Osteocyte (in vitro differentiated cells): ENCODE measurements at places on chromosomes 1 and 21. TPM values are rescaled to one million over a fixed set of nuclear protein-coding genes. Genes with fewer than 3 reads are reported as not detected.

DNA sequence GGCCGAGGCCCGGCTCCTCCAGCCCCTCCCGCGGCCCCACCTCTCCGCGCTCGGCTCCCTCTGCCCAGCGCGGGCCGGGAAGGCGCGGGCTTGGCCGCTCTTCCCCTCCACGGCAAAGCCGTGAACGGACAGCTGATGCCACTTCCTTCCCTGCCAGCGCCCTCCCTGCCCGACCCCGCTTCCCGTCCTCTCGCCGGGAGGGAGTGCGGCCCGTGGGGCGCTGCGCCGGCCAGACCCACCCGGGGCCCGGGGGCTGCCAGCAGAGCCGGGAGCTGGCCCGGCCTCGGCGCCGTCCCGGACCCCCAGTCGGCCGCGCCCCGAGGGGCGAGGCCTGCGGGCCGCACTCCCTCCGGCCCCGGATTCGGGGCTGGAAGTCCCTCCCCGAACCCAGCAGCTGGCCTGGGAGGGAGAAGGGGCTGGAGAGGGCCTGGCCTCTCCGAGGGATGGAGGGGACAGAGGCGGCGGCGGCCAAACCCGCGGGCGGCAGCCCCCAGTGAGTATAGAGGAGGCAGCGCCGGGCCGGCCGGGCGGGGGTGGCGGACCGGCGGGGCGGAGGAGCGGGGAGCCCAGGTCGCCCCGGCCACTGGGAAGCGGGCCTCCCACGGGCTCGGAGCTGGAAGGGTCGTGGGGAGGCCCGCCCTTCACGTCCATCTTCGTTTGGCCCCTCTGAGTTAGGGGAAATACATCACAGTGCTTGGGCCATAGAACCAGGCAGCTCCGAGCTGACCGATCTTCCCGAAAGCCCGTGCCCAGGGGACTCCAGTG is at the start of gene KIAA1614:
TSS of gene KIAA1614 (plus strand) at position 97 of the 765 bp plus-strand sequence. CDS start at position 444, 347 bp downstream.
- DNase-seq: no peak

DNA sequence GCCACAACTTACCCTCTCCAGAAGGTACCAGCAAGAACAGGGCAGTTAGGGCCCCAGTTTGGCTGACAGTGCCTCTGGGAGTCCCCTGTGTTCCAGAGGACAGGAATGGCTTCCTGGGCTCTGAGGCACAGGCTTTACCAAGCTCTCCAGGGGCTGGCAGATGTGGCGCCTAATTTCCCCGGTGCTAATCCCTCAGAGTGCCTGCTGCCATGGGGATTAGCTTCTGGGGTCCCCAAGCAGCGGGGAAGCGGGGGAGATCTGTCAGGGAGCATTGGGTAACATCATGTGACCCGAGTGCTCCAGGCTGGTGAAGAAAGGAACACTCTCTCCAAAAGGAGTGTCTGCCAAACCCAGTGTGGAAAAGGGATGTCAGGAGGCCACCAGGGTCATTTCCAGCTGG is at the start of gene LACTBL1:
TSS of gene LACTBL1 (minus strand) at position 107 of the 400 bp plus-strand sequence. CDS start 550 bp downstream, outside the sequence.
- no peak for DNase-seq

DNA sequence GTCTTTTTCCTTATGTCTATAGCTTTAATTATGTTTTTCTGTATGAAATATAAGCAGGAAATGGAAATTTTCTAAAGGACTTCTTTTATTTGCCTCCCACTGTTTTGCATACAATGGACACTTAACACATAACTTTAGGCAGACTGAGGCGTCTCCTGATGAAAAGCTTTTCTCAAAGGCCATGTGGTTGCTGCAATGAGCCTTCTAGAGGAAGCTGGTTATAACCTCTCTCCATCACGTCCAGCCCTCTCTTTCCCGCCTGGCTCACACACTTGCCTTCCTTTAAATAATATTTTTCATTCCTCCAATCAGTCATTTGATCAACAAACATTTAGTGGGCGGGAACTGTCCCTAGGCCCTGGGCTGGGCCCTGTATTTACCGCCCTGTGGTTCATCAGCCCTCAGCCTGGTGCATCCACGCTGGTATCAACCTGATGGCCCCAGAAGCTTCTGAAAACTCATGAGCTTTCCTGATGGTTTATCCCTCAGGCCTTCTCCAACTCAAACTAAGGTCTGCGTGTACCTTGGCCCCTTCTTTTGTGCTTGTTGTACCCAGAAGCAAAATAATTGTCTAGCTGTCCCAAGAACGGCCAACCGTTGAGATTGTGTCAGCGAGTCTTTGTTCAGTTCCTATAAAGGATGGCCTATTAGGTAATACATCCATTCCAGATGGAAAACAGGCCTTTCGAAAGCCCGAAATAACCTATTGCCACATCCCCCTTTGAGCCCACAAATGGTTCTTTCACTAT is 75.3 kb upstream of the LYST start:
- DNase-seq: peak; percentile 38

DNA sequence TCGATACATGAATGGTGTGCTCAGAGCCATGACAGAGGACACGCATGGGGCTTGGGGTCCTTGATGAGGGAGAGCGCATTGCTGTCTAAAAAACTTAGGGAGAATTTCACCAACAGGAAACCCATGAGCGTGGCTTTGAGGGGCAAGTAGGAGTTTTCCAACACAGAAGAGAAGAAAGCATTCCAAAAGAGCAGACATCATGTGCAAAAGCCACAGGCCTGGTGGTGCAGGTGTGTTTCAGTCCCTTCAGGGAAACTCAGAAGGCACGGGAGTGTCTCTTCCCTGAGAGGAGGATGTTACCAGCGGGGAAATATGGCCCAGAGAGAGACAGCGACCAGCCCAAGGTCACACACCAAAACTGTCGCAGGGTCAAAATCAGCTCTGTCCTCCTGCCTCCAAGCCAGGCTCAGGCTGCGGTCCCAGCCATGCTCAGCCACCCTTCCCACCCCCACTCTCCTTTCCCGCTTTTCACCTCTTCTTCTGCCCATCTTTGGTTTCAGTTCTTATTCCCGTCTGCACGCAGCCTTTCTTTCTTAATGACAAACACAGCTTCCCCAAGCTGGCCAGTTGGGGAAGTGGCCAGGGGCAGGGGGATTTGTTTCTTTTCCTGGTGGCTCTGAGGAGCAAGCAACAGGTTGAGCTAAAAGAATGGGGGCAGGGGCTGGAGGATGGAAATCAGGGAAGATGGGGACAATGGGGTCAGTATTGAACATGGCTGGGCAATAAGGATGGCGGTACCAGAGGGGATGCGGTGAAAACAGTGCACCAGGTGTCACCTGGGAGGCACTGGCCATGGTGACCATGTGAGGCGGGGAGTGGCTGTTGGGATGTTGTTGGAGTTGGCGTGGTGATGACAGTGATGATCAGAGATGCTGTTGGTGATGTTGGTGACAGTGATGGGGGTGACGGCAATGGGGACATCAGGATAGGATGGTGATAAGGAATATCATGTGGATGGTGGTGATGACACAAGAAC is 10.3 kb downstream of the LAPTM5 start:
- DNase-seq: no peak

GRCh38 chr1:200365897-200366426 is 43.9 kb downstream of the ZNF281 start:
- DNase-seq: peak; percentile 21

DNA sequence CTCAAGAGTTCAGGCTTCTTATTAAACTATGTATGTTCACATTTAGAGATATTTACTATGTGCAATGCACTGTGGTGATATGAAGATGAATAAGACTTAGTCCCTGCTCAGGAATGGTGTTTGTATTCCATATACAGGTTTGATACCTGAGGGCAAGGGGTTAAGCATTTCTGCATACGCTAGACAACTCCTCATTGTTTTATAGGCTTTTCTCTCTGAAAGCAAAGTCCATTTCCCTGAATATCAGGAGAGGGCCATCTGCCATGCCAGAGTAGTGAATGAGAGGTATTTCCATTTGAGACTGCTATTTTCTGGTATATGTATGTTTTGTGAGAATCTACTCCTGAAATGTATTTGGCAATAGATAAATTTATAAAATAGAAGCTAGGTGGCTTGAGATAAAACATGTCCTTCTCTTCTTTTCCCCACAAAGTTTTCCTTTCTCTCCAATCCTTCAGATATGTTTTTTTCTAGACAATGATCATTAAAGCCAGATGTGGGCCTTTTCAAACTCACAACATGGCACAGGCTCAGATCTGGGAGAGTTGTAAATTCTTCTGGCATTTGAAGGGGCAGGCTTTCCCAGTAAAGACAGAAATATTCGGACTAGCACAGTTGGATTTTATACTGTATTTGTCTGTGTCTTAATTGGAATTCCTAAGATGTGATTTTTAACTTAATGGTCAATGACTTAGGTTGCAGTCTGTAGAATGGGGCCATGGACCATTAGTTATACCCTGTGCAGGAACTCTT is 73.3 kb upstream of the WDR26 start:
- no peak for DNase-seq

GRCh38 chr1:49293016-49293415 is 516.3 kb upstream of the BEND5 start:
- no peak for DNase-seq

GRCh38 chr1:82162486-82163420 is 362.0 kb downstream of the ADGRL2 start:
- no peak for DNase-seq

- DNase-seq: peak; percentile 40
Measured at GRCh38 chr1:30423570-30423969, 299.8 kb downstream of the MATN1 start.

DNA sequence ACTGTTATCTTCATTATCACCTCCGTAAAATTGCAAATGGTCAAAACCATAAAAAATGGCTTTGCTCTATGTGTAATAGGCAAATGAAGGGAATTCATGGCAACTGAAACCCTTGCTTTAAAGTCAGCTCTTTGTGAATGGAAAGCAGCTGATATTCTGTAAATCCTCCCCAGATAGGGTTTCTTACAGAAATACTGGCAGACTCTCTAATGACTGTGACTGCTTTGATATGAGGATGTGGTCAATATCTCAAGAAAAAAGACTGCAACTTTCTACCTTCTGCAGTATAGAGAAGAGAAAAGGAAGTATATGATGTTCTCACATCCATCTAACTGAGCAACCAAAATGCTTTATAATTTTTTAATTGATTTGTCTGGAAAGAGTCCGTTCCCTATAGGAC is 193.1 kb downstream of the ST6GALNAC3 start:
- DNase-seq: no peak

- DNase-seq: no peak
Measured at GRCh38 chr1:216224233-216224632, 199.0 kb downstream of the USH2A start.

DNA sequence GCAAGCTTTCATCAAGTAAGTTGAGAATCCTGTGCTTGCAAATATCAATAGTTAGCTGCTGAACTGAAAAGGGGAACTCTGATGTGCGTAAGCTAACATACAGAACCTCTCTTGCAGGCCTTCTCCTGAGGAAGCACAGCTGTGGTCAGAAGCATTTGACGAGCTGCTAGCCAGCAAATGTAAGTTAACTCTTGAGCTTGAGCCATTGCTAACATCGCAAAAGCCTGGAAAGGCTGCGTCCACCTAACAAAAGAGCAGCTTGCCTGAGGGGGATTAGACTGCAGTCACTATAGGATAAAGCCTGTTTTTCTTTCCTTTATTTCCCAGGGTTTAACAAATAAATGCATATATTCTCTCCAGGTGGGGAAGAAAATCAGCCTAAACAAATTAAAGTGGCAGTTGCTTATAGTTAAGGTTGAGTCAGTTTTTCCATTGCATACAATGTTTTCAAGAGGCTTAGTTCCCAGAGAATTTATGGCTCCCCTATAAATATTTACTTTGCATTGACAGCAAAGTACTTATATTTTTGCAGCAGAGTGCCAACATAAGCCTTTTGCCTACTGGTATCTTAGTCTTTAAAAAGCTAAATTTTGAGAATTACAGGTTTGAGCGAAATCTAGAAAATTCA is 1.5 kb downstream of the RGS2 start:
- no peak for DNase-seq

DNA sequence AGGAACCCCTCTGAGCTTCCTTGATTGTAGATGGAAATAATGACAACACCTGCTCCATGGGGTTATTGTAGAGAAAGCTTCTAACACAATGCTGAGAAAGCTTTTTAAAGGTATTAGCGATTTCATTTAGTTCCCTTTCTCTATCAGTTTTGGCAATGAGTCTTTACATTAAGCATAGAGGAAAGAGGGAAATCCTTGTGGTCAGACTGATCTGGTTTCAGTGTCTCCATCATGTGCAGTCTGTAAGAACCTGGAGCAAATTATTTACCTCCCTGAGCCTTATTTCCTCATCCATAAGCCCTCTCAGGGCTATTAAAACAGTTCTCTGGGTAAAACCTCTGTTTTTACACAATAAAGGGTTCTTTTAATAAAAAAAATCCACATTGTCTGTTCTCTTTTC is 87.5 kb downstream of the FGGY start:
- DNase-seq: no peak

- no peak for DNase-seq
Measured at GRCh38 chr1:158058237-158058985, 65.0 kb downstream of the KIRREL1 start.

DNA sequence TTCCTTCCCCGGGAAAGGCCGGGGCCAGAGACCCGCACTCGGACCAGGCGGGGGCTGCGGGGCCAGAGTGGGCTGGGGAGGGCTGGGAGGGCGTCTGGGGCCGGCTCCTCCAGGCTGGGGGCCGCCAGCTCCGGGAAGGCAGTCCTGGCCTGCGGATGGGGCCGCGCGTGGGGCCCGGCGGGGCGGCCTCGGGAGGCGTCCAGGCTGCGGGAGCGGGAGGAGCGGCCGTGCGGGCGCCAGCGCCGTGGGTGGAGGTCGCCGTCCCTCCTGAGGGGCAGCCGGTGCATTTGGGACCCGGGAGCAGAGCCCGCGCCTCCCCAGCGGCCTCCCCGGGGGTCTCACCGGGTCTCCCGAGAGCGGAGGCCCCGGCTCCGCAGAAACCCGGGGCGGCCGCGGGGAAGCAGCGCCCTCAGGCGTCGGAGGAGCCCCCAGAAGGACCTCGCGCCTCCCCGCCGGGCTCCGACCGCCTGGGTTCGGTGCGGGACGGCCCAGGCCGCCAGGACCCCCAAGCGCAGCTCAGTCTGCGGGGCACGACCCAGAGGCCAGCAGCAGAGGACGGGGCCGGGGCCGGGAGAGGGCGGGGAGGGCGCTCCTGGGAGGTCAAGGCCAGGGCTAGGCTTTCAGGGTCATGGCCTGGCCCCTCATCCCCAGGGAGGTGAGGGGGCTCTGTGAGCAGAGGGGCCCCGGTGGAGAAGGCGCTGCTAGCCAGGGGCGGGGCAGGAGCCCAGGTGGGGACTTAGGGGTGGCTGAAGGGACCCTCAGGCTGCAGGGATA is 7.2 kb upstream of the SLX9 start:
- no peak for DNase-seq

Gene ADAM30
- total RNA-seq: not detected in 2 replicates

Gene S100A3
- 5.7 and 7.5 TPM in 2 replicates for total RNA-seq

Gene CFAP74
- not detected in 2 replicates for total RNA-seq

Gene TTLL7
- total RNA-seq: 6.8 and 8.6 TPM in 2 replicates

Gene PRDM15
- total RNA-seq: 6.6 and 11.4 TPM in 2 replicates

Gene KLHL21
- total RNA-seq: 27.3 and 27.5 TPM in 2 replicates

Gene KLHDC7A
- total RNA-seq: not detected in 2 replicates

Gene MASP2
- total RNA-seq: not detected in 2 replicates

Gene PRKCZ
- total RNA-seq: 2.3 and 3.1 TPM in 2 replicates

Gene ILDR2
- total RNA-seq: 0.16 TPM in 1 of 2 replicates, not detected in the other

Gene PPP1R15B
- total RNA-seq: 46.1 and 47.4 TPM in 2 replicates

Gene OR2L3
- total RNA-seq: not detected in 2 replicates

Gene LHX4
- total RNA-seq: 0.70 and 0.78 TPM in 2 replicates

Gene SERTAD4
- 40.5 and 47.2 TPM in 2 replicates for total RNA-seq

Gene SPRR5
- total RNA-seq: not detected in 2 replicates
